ENCODE measurements at places on chromosomes 2 and 18.

GRCh38 chr2:153872311-153873051 is 759 bp downstream of the GALNT13 start:
- DNase-seq: no peak

DNA sequence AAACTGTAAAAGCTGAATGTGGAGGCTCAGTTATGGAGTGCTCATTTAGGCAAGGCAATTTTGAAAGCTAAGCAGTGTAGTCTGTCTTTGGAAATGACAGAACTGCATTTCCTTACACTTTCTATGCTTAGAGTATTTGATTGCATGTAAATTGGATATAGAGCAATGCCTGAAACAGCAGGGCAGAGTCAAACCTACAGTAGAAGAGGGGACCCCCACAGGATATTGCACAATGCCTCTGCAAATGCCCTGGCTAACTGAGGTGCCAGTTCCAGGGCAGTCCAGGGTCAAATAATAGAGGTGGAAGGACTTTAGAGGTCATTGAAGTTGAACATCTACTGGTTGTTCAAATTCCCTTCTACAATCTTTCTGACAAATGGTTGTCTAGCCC is 2.2 kb downstream of the TMEM178A start:
- DNase-seq: no peak

DNA sequence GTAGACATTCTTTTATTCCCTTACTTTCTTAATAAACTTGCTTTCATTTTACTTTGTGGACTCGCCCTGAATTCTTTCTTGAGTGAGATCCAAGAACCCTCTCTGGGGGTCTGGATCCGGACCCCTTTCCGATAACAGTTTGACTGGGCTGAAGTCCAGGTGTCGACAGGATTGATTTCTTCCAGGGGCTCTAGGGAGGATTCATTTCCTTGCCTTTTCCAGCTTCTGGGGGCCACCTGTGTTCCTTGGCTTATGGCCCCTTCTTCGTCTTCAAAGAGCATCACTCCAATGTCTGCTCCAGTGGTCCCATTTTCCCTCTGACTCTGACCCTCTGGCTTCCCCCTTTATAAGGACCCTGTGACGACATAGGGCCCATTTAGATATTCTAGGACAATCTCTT is 67.5 kb downstream of the COPS8 start:
- no peak for DNase-seq

- DNase-seq: peak; percentile 29
Observed at GRCh38 chr2:127641846-127642507, 4.0 kb upstream of the GPR17 start.

DNA sequence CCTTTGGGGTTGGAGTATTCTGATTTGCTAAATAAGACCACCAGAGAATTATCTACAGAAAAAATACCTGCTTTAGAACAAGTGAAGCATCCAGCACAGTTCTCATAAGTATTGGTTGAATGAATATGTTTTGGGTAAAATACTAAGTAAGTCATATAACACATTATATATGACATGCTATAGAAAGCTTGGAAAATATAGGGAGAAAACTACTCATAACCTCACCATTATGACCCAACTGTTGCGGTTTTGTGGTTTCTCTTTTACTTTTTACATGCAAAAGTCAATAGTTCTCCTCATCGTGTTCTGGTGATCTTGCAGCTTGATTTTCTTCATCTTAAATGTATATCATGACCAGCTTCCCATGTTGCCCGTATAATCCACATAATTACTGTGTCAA is 66.2 kb downstream of the DIPK1C start:
- DNase-seq: no peak

DNA sequence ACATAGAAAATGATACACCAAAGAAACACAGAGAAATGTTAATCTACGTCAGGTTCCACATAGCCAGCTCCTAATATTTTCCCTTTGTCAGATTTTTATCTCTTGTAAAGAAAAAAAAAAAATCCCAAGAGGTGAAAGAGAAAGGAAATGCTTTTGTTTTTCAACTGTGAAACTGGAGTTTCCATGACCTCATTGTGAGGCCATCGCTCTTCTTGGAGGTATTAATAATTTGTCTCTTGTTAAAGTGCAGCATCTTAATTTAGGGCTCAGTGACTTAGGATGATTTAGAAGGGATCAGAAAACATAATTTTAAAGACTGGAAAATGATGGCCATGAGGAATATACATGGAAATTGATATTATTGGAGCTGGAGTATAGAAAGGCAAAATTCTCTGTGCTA is 21.7 kb downstream of the ARHGAP28 start:
- DNase-seq: no peak

GRCh38 chr18:6021306-6022073 is 126.2 kb upstream of the TMEM200C start:
- DNase-seq: no peak

GRCh38 chr2:49167131-49167530 is 12.8 kb upstream of the FSHR start:
- no peak for DNase-seq

DNA sequence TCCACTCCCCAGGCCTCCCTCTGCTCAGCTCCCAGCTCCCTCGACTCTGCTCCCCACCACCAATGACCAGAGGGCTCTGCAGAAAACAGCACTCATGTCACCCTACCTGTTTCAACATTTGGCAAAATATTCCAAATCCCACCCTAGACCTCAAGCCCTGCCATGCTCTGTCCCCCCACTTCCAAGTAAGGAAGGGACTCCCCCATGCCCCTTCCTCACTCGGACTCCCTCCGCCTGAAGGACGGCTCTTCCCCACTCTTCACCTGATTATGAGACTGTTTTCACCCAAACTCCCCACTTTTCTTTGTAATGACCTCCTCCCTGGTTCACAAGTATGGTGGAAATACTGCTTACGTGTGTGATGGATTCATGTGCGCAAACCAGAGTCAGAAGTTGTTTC is 208.4 kb downstream of the MGAT5 start:
- DNase-seq: no peak

DNA sequence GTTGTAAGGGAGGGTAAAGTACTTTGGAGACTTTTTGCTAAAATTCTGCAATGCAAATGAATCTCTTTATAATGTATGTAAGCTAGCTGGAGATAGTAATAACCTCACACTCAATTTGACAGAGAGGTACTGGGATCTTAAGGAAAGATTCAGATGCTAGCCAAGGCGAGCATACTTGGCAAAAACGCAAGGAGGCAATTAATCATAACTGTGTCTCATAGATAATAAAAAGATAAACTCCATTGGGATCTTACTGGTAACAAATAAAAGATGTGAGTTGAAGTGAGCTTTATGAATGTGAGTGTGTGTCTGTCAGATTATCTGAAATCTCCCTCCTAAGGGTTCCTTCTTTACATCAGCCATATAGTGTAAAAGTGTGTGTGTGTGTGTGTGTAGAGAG is 533.0 kb downstream of the TMX3 start:
- DNase-seq: no peak

GRCh38 chr18:63137999-63138435 is 181.6 kb downstream of the BCL2 start:
- DNase-seq: peak; percentile 51

- no peak for DNase-seq
Observed at GRCh38 chr2:34353509-34354113, 754.5 kb upstream of the FAM98A start.

- DNase-seq: peak; percentile 59
Observed at GRCh38 chr2:201260302-201260800, at the start of gene CASP8. TSS of gene CASP8 (plus strand) at chr2:201260536. CDS start at chr2:201266487, 5,951 bp downstream.

- DNase-seq: no peak
Observed at GRCh38 chr2:180050246-180050645, 43.1 kb upstream of the CWC22 start.

GRCh38 chr18:2396162-2396505 is 175.2 kb downstream of the METTL4 start:
- no peak for DNase-seq

DNA sequence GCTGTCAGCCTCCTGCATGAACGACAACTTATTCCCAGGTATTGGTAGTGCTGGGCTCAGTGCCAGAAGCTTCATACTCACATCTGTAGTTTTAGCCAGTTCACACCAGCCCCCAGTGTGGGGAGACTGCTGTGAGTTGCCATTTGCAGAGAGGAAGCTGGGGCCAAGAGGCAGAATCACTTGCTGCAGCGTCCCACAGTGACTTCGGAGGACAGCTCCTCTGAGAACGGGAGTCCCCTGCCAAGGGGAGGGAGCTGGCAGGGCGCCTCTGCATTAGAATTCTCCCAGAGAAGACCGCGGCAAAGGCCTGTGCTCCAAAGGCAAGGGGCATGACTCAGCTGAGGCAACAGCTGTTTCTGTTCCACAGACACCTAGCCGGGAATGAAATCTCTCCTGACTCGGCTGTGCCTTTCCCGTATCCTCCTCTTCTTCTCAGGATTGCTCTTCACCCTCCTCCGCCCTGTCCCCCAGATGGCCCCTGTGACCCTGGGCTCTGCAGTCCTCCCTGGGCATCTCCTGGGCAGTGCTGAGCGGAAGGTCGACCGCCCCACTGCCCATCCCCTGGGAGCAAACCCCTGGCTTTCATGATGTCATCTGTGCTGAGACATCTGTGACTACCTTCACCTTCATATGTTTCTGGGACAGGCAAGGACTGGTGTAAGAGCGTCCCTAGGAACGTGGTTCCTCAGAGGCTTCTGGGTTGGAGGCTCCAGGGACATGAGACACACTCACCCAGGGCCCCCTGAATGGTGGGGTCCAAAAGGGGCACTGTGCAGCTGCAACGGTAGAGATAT is 18.0 kb downstream of the MAL start:
- no peak for DNase-seq

- DNase-seq: no peak
Observed at GRCh38 chr2:172262486-172262885, 159.8 kb upstream of the DLX2 start.

DNA sequence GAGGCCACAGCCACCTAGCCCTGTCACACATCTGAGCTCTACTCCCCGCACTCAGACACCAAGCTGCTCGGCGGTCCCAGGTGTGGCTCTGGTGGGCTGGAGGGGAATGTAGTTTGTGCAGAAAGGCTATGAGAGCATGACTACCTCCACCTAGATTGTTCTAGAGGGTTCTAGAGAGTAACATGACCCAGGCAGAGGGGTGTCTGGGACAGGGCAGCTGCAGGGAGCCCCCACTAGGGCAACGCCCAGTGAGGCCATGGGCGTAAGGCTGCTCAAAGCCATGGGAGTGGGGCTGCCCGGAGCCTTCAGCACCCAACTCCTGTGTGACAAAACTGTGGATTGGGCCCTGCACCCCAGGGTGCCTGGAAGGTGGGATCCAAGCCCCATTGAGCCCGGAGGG is 511.4 kb upstream of the MYT1L start:
- no peak for DNase-seq

DNA sequence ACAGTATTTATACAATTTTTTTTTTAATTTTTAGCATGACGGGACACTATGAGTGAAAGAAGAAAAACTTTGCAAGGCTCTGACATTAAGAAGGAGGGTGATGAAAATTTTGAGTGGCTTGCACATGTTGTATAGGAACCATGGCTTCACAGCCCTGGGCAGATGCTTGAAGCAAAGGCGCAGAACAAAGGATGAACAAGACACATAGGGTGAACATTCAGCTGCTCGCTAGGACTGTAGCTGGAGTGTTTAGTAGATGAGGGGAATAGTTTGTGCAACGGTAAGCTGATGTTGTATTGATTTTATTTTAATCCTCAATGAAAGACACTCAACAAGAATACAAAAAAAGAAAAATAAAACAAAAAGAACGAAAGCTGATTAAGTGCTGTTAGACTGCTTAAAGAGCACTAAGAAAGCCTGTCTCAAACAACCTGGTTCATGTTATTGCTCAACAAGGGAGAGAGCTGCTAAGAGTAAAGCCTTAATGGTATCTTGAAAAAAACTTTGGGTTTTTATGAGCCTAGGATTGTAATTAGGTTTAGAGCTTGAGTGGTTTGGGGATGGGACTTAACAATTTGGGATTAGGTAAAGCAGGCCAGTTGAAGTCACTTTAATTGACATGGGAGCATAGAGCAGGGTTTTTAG is 41.2 kb upstream of the GCFC2 start:
- DNase-seq: no peak

DNA sequence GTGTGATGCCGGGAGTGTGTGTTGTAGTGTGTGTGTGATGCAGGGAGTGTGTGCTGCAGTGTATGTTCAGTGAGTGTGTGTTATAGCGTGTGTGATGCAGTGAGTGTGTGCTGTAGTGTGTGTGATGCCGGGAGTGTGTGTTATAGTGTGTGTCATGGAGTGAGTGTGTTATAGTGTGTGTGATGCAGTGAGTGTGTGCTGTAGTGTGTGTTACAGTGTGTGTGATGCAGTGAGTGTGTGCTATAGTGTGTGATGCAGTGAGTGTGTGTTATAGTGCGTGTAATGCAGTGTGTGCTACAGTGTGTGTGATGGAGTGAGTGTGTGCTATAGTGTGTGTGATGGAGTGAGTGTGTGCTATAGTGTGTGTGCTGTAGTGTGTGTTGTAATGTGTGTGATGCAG is 182.1 kb upstream of the SOX11 start:
- DNase-seq: no peak

DNA sequence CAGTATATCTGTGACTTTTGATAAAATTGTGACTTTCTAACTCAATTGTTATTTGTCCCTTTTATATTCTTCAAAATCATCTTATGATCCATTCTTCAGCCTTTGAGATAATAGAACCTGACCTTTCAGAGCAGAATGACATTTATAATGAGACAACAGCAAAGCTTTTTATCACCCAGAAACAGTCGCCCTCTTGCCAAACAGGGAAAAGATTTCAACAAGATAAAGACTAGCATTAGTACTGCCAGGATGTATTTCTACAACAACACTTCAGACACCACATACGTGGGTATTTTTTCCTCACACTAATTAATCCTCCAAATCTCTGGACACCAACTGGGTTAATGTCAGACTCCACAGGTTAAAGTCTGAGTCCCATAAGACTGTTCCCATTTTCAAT is 249.0 kb downstream of the ZNF804A start:
- DNase-seq: no peak

DNA sequence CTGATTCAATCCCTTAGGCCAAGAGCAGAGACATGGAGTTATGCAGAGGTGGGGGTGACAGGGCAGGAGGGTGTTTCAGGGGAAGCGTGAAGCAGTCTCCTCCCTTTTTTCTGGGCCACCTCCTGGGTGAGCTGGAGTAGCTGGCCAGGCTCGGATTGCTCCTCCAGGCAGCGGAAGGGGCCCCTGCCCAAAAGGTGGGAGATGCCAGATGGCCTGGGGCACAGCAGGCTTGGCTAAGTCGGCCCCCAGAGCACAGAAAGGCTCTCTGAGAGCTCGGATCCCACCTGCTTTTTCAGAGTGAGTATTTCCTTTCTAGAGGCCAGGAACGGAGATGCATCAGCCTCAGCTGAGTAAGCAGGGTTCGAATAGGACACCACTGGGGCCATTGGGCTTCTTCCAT is 196.9 kb downstream of the ANKRD30B start:
- DNase-seq: no peak
